ENCODE measurements at places on chromosomes 11 and 22.

DNA sequence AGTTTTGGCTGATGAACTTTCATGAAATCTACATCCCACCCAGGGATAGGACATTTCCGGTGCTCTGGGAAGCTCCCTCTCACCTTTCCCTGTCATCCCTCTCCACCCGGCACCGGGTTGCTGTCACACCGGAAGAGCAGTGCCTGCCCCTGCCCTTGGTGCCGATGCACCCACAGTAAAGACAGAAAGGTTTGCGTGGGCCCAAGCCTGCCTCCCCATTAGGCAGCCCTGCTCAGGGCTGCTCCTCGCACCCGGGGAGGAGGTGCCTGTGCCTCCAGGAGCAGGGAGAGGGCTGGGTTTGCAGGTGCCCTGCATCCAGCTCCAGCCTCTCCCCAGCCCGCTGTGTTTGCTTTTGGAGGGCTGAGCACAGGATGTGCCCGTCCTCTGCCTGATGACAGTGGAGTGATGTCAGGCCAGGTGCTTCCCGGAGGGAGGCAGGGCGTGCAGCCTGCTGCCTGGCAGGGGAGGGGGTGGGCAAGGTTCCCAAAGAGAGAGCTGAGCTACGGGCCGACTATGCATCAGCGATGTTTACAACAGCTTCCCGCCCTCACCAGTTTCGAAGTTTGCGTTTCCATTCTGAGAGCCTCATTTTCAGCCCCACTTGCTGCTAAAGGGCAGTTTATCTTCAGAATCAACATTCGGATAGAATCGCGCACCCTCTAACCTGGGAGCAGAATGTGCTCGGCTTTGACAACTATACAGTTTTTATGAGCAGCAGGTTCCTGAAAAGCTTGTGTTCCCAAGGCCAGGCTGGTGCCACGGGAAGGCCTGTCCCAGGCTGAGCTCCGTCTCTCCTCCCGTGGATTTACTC lies 83.2 kb upstream of the CLDN5 start:
- peak; percentile 45 for DNase-seq

- DNase-seq: no peak
Measured at GRCh38 chr11:122721201-122721963, 65.9 kb downstream of the UBASH3B start.

DNA sequence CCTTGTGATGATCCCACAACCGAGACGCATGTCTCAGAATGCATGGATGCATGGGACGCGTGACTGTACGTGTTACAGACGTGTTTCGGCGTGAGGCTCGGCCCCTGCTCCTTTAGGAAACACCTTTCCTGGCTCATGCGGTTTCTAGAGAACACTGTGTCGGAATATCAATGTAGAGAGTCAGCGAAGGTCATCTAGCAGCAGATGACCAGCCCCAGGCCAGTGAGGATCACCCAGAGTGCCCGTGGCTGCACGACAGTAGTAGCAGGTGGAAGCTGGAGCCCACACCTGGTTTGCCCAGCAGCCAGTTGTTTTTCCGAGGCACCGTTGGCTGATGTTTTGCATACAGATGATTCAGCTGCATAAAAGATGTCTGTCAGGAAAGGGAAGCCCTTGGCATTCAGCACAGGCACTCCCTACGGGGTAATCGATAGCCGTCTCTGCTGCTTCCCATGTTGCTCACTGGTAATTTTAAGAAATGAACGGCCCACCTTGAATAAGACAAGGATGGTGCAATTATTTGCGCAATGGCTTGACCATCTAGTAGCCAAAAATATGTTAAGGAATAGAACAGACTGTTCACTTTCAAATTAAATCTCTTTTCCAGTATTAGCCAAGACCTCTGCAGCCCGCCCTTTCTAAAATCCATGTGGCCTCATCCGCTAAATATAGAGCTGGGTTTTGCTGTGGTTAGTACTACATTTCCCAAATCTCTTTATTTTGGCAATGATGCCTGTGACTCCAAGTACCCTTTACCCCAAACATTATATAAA lies 1.1 kb upstream of the CLTCL1 start:
- no peak for DNase-seq

GRCh38 chr11:77967121-77967520 lies 27.3 kb downstream of the INTS4 start:
- DNase-seq: no peak

GRCh38 chr11:11782532-11783110 lies 59.2 kb upstream of the USP47 start:
- no peak for DNase-seq

DNA sequence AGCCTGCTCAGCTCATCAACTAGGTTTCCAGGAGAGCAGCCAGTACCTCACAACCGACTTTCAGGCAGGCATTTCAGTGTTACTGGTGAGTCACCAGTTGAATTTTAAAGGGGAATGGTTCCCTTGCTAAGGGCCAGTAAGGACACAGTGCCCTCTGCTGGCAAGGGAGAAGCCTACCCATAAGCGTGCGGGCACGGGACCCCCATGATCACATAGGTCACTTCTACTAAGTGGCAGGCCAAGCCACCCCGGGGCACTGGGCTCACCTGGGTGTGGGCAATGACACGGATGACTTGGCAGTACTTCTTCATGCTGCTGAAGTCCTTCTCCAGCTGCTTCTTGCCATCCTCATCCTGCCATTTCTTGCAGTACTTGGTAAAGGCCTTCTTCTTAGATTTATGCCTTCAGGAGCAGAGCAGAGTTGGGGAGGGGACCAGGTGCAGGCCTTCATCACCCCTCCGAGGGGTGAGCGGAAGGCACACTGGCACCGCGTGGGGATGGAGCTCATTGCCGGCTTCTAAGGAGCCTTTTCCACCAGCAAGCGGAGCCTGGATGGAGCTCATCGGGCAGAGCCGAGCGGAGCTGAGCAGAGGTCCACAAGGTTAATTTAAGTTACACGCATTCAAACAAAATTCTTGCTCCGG lies 2.9 kb downstream of the RPL3 start:
- peak; percentile 84 for DNase-seq

GRCh38 chr11:13680501-13681264 lies 12.2 kb downstream of the FAR1 start:
- no peak for DNase-seq

GRCh38 chr11:78228467-78228866 lies 39.7 kb downstream of the USP35 start:
- peak; percentile 36 for DNase-seq

GRCh38 chr11:58742981-58743880 lies 11.5 kb upstream of the GLYAT start:
- no peak for DNase-seq

DNA sequence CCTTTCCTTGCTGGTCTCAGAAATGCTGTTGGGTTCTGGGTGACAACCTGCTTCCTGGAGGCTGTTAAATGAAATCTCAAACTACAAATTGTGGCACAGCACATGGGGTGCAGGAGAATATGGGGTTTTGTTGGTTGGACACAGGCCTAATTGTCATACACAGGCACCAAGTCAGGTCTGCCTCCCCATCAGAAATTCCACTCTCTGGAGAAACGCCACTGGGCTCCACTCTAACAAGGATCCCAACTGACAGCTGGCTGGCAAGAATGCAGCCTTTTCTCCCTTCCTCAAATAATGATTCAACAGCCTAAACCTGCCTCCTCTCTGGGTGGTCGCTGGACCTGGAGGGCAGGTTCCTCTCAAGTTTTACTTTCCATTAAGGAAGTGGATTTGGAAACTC lies 177.8 kb upstream of the NARS2 start:
- DNase-seq: no peak

GRCh38 chr11:21622566-21622965 lies 570.3 kb upstream of the ANO5 start:
- no peak for DNase-seq

DNA sequence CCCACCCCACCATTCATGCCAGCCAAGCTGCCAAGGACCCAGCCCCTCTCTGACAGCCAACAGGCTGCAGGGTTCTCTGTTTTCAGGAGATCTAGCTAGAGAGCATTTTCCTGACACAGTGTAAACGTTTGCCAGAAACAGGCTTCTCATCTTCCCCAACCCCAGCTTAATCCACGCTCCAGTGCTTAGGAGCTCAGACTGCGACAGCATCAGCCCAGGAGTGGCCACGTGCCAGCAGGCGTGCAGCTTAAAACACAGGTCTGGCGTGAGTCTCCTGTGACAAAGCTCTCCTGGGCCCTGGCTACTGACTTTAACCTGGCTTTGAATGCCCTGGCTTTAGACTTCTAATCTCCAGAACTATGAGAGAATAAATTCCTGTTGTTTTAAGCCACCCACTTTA lies 66.6 kb downstream of the GALNT18 start:
- DNase-seq: no peak

GRCh38 chr11:20611892-20612291 lies 12.5 kb downstream of the SLC6A5 start:
- DNase-seq: no peak
